A549 (cell line): ENCODE measurements at places on chromosomes 2 and 18. TPM values are rescaled to one million over a fixed set of nuclear protein-coding genes. Genes with fewer than 3 reads are reported as not detected.

- no peak for DNase-seq
These were observed 658.7 kb downstream of the CNTNAP5 start for GRCh38 chr2:124683536-124684428.

GRCh38 chr2:105379741-105380186 is 19.1 kb downstream of the FHL2 start:
- DNase-seq: no peak

- DNase-seq: no peak
These were observed 1357.5 kb upstream of the CELF4 start for GRCh38 chr18:38923126-38923525.

DNA sequence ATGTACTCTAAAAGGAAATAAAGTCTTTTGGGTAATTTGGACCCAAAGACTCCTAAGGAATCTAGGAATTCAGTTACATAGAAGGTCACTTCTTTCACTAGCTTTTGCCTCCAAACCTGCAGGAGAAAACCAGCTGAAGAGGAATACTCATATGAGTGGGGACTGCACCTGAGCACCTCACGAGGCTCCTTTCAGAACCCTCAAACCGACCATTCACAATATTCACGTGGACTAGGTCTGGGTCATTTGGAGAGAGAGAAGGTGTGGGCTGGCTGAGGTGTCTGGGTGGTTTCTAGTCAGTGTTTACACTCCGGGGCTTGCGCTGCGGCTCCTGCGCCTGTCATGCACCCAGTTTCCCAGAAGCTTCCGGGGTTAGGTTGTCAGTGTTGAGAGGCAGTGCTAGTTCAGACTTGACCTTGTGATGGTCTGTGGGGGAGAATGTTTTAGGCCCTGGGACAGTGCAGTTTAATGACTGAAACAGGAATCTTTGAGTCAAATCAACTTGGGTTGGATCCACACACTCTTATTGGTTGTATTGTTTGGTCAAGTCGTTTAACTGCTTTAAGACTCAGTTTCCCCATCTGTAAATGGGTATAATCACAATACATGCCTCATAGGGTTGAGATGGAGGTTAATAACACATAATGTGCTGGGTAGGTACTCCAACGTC is 78.4 kb downstream of the LIMS1 start:
- no peak for DNase-seq

The SERPINB12 gene
- polyA plus RNA-seq: not detected in 3 replicates

GRCh38 chr2:240225660-240226475 is 85.4 kb upstream of the OTOS start:
- DNase-seq: no peak

- DNase-seq: no peak
These were observed 17.7 kb upstream of the PDCL3 start for GRCh38 chr2:100544911-100545596.

DNA sequence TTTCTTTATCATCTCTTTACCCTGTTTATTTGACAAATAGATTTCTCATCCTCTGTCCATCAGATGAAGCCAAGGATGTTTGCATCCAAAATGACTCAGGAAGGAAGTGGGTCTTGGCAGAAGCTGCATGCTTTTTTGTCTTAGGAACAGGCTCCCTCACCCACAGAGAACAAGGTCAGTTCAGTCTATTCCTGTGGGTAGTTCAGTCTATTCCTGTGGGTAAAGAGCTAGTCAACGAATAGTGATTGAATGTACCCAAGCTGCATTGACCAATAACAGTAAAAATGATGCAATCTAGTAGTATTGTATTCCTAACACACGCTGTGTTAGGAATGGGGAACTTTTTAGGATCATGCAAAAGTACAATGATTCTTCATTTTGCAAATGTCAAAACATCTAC is 290.8 kb upstream of the TANK start:
- DNase-seq: no peak

The HMSD gene
- polyA plus RNA-seq: 0.12 to 0.23 TPM in 2 of 3 replicates, not detected in the other

The FAM110C gene
- 0.04 to 0.17 TPM (median 0.08 TPM) in 3 replicates for polyA plus RNA-seq

- DNase-seq: no peak
These were observed 757.7 kb upstream of the ID2 start for GRCh38 chr2:7924023-7924762.

GRCh38 chr2:239824046-239824694 is 201.0 kb downstream of the NDUFA10 start:
- DNase-seq: peak; percentile 65

DNA sequence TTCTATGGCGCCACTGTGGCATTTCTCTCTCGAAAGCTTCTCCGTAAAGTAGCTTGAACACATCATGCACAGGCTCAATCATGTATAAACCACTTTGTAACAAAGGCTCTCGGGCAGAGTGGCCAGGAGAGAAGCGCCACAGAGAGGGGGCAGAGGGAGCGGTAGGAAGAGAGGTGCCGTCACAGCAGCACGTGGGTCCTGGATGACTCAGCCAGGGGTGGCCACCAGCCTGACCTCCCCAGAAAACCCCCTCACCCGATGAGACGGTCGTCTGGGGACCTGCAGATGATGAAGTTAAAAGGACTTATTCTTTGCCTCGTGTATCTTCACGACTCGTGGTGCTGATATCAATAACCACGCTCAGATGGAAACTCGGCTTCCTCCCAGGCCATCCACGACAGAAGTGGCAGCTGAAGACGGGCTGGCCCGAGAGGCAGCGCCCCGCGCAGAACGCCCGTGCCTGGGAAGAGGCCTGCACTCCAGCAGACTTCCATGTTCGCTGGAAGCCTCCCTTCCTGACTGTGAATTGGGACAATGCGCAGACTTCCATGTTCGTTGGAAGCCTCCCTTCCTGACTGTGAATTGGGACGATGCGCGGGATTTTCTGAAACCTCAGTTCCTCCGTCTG is 46.4 kb upstream of the MTCL1 start:
- no peak for DNase-seq

The TEKT4 gene
- polyA plus RNA-seq: not detected in 3 replicates

The LYG2 gene
- not detected in 3 replicates for polyA plus RNA-seq
